MCF 10A (cell line): ENCODE measurements at places on chromosomes 13 and 19. TPM values are rescaled to one million over a fixed set of nuclear protein-coding genes. Genes with fewer than 3 reads are reported as not detected.

DNA sequence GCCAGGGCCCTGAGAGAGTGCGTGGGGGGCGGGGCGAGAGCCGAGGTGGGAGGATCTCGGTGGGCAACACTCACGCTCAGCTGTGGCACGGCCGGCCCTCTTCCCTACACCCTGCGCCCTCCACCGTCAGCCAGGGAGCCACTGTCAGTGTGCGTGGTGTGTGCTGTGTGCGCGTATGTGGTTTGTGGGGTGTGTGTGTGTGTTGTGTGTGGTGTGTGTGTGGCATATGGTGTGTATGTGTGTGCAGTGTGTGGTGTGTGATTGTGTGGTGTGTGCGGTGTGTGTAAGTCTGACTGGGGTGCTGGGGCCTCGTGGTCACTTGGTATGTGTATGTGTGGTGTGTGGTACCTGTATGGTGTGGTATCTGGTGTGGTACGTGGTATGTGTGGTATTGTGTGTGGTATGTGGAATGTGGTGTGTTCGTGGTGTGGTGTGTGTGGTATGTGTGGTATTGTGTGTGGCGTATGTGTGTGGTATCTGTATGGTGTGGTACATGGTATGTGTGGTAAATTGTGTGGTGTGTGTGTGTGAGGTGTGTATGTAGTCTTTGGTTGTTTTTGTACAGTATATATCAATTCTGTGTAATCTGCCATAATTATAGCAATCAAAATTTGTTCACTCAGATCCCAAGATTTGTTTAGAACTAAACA is 5.1 kb downstream of the GRK1 start:
- H3K27ac ChIP-seq, result no peak overlapping the region
- DNase-seq, result no peak
- no peaks in the 10 kb centered on the region for H3K4me1 ChIP-seq

DNA sequence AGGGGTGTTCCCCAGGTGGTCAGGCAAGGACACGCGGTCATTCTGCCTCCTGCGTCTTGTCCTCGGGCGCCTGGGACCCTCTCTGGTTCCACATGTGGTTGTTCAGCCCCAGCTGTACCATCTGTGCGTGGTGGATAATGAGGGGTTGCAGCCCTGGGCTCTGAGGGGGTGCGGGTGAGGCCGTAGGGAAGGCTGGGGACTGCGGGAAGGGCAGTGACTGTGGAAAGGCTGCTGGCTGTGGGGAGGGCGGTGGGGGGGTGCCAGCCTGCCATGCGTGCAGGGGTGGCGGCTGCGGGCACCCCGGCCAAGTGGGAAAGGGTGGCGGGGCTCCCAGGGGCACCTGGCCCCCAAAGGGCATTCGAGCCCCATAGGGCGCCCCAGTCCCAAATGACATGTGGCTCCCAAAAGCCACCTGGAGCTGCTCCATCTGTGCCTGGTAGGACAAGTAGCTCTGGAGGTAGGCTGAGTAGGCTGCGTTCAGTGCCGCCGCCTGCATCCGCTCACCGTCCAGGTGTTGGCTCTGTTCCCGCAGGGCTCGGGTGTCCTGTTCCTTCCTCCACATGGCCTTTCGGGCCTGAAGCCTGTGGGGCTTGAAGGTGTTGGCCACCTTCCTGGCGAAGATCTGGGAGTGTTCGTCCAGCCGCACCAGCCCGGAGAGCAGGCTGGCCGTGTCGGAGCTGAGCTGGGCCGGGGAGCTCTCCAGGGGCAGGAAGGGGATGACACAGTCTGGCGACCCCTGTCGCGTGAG is 15.1 kb downstream of the TICAM1 start:
- H3K4me1 ChIP-seq, result peaks cover 27% of the 10 kb centered on the region
- DNase-seq, result no peak
- H3K4me3 ChIP-seq, result no peak overlapping the region
- H3K27me3 ChIP-seq, result no peaks in the 10 kb centered on the region
- H3K36me3 ChIP-seq, result peaks cover 55% of the 10 kb centered on the region
- H3K27ac ChIP-seq, result no peak overlapping the region

The ZNF256 gene
- total RNA-seq, result 0.54 and 0.69 TPM in 2 replicates

The THSD8 gene
- 6.9 and 14.5 TPM in 2 replicates for total RNA-seq

The ZNF611 gene
- 12.6 and 23.1 TPM in 2 replicates for total RNA-seq
